ENCODE measurements at places on chromosomes 5 and 9.

DNA sequence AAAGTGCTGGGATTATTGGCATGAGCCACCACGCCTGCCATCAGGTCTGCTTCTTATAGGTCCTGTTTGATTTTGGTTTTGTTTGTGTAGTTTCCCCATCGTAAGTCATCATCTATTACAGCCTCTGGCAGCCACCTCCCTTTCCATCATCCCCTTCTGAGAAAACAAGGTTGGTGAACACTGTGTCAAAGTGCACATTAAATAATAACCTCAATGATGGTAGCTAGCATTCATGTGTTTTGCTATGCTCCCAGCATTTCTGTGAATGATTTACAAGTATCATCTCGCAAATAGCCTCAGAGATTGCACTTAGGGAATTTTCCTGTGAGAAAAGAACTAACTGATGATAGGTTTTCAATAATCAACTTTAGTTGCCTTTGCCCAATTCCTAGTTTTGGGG, 9.9 kb downstream of the PRUNE2 start:
- no peak for DNase-seq

DNA sequence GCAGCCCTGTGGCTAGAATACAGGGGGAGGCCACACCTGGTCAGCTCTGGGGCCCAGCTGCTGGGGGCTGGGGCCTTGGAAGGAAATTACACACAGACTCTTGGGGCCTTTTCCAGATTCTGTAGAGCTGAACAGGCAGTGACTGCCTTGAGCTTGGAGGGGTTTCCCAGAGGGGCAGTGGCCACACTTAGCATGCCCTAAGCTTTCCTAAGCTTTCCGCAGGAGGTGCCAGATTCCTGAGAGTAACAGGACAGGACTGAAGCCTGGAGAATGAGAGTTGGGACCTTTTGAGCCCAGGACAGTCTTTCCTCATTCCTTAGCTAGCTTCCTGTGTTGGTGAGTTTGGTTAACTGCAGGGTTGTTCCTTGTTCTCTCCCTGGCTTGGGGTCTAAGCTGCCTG, 1.4 kb downstream of the TBC1D13 start:
- no peak for DNase-seq

GRCh38 chr5:143341807-143342570, 61.5 kb downstream of the NR3C1 start:
- DNase-seq, result peak; percentile 25

DNA sequence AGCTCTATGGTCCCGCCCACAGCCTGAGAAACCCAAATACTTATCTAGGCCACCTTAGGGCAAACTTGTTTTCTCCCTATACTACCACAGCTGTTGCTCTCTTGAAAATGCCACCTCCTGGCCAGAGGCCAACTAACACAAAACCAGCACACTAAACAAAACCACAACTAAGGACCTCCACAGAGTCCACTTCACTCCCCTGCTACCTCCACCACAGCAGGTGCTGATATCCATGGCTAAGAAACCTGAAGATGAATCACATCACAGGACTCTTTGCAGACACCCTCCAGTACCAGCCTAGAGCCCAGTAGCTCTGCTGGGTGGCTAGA, 108.4 kb downstream of the ALDH1A1 start:
- no peak for DNase-seq

DNA sequence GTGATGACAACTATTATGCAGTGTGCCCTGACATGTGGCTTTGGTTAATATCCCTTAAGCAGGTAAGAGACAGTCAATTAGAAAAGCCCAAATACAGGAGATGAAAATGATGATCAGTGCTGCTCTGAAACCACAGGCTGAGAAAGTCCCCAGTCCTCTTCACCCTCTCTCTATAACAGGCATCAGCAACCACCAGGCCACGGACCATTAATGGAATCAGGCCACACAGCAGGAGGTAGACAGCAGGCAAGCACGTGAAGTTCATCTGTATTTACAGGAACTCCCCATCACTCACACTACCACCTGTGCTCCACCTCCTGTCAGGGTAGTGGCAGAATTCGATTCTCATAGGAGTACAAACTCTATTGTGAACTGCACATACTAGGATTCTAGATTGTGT, 591.6 kb upstream of the CYLC2 start:
- DNase-seq, result no peak

GRCh38 chr9:94944626-94945025, 218.1 kb downstream of the AOPEP start:
- no peak for DNase-seq

GRCh38 chr5:14741801-14742440, 77.4 kb downstream of the OTULIN start:
- DNase-seq, result no peak

- DNase-seq, result no peak
Observed at GRCh38 chr5:2213121-2213730, 330.5 kb upstream of the IRX4 start.

Data from activated CD4-positive, alpha-beta T cell treated with anti-CD3 and anti-CD28 coated beads, Interleukin-2, Interleukin-4, amounts not matched to agents 100 ng/mL and 50 ng/mL, durations not matched to agents 16 hours and 8 hours (primary cell).